GM12865 (cell line): ENCODE measurements at places on chromosomes 6 and 20.

DNA sequence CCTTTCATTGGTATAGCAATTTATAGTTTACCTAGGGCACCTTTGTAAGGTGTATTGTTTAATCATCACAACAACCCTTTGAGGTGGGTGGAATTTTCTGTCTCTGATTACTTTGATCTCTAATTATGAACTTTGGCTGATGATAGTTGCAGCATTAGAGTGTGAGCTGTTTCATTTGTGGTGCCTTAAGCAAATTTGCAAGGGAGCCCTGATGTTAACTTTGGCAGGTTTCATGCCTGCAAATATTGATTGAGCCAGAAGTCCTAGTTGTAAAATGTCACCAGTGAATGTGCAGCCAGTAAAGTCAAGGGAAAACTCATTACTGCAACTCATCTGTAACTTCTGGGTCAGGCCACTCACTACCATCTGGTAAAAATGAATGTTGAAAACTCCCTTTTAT, 29.8 kb downstream of the CTNNBL1 start:
- DNase-seq, result no peak

GRCh38 chr20:20713244-20713765, 861 bp upstream of the RALGAPA2 start:
- DNase-seq, result no peak

GRCh38 chr20:36908603-36909002, 32.7 kb downstream of the TLDC2 start:
- DNase-seq, result peak; percentile 77

GRCh38 chr6:111098597-111098996, 11.3 kb downstream of the SLC16A10 start:
- no peak for DNase-seq

DNA sequence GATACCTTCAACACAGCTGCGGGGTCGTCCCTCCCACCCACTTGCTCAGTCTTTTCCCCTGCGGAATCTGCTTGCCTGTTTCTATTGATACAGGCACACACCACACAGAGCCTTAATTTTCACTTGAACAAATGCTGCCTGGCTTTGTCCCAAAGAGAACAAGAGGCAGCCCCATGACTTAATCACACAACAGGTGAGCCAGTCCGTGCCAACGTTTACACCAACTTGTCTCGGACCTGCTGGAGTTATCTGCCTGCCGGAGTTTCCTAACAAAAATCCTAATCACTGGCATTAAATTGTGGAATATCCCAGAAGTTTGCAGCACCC, 186.8 kb upstream of the RREB1 start:
- DNase-seq, result no peak

- no peak for DNase-seq
Observed at GRCh38 chr6:21868226-21868625, 274.7 kb downstream of the SOX4 start.

DNA sequence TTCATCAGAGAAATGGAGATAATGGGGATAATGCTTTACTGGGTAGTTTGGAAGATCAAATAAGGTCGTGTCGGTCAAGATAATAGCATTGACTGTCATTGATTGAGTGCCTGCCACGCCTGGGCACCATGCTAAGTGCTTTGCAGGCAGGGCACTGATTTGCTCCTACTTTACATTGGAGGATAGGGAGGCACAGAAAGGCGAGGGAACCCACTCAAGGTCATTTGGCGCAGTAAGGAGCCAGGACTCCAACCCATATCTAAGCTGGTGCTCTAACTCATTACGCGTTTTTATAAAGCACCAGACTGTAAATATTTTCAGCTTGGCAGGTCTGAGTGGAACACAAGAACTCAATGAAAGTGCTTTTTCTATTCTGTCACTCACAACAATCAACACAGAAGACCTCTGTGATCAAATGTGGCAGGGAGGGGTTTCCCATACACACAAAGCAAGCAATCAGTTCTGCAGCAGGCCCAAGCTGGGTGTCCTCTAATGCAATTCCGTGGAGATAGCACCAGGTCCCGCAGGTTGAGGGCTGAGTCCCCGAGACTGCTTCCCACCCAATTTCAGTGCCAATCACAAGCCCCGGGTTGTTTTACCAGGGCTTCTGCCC, 373.6 kb downstream of the CDH26 start:
- DNase-seq, result no peak

- peak; percentile 63 for DNase-seq
Observed at GRCh38 chr20:19995220-19995863, 21.8 kb upstream of the NAA20 start.

- no peak for DNase-seq
Observed at GRCh38 chr6:138803861-138804260, 8.0 kb downstream of the ECT2L start.

- DNase-seq, result no peak
Observed at GRCh38 chr20:31858760-31859083, 11.6 kb downstream of the DUSP15 start.

- DNase-seq, result peak; percentile 77
Observed at GRCh38 chr6:143510991-143511891, at the start of gene FUCA2. Gene FUCA2 (minus strand): TSS chr6:143511720. CDS start chr6:143511634, 86 bp downstream.

GRCh38 chr6:37658121-37658520, 39.6 kb downstream of the MDGA1 start:
- DNase-seq, result no peak

DNA sequence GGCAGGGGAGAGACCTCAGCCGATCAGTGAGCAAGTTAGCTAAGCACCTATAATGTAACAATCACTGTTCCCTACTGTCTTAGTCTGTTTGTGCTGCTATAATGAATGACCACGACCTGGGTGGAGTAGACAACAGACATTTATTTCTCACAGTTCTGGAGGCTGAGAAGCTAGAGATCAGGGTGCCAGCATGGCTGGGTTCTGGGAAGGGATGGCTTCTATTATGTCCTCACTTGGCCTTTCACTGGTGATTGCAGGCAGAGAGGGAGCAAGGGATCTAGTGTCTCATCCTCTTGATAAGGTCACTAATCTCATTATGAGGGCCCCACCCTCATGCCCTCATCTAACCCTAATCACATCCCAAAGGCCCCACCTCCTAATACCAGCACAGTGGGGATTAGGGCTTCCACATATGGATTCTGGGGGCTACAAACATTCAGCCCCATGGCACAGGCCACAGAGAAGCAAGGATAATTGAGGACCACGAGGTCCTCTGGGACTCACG, 162.5 kb downstream of the CD83 start:
- no peak for DNase-seq

GRCh38 chr6:38175786-38176185, 356.3 kb downstream of the ZFAND3 start:
- DNase-seq, result no peak

- DNase-seq, result peak; percentile 87
Observed at GRCh38 chr6:142944124-142945048, 590 bp downstream of the HIVEP2 start.

- no peak for DNase-seq
Observed at GRCh38 chr6:73248192-73248903, 14.6 kb downstream of the KHDC1 start.

DNA sequence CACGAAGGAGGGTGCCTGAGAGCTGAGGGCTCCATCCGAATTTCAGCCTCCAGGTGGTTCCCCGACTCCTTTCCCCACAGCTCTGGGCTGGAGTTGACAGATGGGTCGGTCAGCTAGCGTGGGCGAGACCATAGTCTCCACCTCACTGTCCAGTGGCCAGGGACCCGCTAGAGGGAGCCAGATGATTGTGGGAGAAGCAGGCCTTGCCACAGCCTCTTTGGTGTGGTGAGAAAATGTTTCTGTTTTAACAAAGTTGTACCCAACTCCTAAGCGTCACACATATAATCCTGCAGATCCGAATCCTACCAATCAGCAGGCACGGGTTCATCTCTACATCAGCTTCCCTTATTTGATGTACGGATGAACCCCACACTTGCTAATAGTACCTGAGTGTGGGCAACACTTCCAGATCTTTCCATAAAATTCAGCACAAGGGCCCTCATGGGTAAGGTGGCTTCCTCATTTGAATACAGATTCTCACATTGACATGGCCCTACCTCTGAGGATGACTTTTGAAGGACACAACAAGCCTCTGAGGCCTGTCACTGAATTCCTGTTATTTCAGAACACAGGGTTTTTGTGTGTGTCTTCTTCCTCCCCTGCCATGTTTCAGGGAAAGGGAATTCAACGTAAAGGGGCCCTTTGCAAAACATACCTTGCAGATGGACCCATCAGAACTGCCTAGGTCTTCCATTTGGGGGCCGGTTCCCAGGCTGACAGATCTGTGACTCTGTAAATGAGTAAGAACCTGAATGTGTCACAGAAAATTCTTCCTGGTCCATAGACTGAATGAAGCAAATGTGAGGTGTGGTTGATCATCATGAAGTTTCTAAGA, 103.2 kb upstream of the DUSP22 start:
- peak; percentile 96 for DNase-seq

DNA sequence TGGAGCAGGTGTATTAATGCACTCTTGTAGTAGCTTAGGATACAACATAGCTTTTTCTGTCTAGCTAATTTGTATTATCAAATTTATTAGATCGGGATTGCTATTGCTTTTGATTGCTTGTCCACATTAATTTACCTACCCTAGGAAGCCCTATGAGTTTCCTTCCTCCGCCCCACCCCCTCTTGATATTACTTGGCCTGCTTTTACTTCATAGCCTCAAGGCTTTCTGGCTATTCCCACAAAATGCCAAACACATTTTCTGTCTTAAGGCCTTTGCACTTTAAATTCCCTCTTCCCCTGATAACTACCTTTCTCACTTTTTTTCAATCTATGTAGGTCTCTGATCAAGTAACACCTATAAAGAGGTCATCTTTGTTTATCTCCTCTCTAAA, 99.1 kb upstream of the PRSS16 start:
- no peak for DNase-seq

DNA sequence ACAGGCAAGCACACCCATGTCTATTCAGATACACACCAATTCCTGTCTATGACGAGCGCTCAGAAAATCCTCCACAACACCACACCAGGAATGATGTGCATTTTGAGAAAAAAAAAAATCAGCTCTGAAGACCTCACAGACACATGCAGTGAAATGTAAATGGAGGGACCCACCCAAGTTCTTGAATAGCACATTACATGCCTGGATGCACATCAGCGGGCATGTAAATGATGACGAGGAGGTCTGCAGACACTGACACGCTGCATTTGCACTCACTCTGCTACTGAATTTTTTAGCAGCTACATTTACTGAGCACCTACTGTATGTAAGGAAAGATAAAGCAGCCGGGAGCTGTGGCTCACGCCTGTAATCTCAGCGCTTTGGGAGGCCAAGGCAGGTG, 14.7 kb downstream of the NRSN2 start:
- DNase-seq, result peak; percentile 61

- no peak for DNase-seq
Observed at GRCh38 chr20:33311996-33312395, 29.0 kb downstream of the BPIFB1 start.

GRCh38 chr20:10501402-10501801, 66.3 kb downstream of the SLX4IP start:
- DNase-seq, result no peak

GRCh38 chr6:43771858-43772680, 2.1 kb downstream of the VEGFA start:
- DNase-seq, result peak; percentile 80

DNA sequence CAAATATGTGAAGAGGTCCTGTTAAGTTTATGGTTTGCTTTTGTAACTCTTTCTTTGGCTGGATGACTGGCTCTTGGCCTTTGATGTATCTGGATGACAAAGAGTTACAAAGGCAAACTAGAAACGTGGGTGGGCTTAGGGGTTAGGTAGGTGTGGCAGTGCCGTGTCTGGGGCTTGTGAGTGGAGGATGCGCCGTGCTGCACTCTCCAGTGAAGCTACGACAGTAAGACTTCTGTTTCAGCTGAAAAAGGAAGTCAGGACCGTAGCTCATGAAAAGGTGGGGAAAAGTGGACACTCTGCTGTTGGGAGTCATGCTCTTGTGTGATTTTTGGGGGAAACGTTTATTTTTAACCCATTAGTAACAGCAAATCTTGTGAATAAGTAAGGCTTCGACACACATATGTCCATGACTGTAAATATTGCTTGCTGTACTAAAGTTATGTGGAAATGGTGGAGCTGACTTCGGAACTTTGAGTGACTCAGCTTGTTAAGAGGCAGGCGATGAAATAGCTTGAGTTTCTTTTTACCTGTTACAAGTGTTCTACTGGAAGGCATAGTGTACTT, 45.6 kb downstream of the DUSP22 start:
- DNase-seq, result no peak

DNA sequence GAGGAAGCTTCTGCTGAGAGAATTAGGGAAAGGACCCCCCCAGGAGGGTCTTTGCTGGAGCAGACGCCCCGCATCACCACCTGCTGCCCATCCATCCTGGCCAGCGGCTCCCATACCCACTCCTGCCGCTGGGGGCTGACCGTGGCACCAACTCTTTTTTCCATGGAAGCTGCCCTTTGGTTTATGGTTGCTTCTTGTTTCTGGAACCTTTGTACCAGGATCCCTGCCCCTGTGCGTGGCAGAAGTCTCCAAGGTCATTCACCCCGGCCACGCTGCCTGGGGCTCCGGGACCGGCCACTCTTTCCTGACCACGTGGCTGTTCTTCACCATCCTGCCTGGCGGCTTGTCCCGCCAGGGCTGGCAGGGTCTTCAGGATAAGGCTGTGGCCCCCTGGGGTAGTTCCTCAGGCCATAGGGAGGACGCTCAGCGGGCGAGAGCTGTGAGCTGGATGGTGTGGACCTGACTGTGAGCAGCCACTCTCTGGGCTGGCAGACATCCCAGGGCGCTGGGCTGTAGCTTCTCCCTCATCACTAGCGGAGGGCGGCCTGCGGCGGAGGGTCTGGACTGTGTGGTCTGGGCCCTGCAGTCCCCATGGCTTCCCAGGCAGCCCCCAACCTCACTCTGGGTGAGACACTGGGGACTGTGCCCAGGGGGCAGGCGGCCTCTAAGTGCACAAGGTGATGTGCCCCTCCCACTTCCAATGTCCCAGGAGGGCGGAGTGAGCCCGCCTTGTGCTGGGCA, 22.8 kb upstream of the RBBP8NL start:
- DNase-seq, result no peak

DNA sequence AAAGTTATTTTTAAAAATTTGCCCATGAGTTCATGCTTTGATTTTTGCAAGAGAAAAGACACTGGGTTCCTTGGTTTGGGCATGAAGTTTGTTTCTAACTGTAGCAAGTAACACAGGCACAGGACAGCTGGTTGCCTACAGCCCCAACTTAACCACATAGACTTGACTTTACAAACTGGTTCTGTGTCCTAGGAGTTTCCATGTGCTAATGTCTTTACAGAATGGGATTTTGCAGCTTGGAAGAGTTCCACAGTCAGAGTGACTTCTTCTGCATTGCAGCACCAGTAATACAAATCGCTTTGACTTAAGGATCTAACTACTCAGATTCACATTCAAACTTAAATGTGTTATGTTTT, 44.3 kb downstream of the OR2B2 start:
- peak; percentile 58 for DNase-seq

DNA sequence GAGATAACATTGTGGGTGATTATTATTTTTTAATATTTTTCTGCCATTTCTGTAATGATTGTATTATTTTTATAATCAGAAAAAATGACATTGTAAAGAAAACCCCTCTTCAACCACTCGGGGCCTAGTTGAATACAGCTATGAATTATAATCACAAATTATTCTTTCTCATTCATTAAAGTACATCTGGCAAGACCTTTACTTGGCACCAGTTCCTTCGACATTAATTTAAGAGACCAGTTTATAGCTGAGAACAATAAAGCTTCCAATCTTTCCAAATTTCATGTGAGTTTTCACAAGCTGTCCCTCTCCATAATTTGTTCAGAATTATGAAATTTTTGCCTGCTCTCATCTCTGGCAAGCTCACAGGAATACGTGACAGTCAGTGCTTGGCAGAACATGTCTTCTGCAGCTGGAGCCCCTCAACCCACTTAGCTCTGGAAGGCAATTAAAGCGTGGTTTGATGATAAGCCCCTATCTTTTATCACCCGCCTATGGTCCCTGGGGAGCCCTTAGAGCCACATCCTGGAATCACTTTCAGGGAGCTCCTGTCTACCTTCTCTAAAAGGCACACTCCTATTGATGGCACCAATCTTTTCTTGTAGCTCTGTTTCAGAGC, 237.2 kb upstream of the PRND start:
- DNase-seq, result no peak
